Epithelial cell of prostate (primary cell): ENCODE measurements at places on chromosomes 1 and 21.

GRCh38 chr1:236535662-236536161 is 11.9 kb downstream of the LGALS8 start:
- DNase-seq: no peak

DNA sequence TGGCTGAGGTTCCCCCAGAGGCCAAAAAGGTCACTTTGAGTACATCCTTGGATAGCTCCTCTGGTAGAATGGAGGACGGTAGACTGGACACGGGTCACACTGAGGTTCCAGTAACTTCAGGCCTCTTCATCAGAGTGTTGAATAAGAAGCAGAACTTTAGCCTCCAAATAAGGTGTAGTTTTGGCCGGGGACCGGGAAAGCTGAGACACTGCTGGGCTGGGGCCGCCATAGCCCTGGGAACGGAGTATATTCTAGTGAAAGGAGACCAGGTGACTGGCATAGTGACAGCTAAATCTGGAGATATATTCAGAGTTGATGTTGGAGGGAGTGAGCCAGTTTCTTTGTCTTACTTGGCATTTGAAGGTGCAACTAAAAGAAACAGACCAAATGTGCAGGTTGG is 84.1 kb downstream of the EVA1C start:
- no peak for DNase-seq

DNA sequence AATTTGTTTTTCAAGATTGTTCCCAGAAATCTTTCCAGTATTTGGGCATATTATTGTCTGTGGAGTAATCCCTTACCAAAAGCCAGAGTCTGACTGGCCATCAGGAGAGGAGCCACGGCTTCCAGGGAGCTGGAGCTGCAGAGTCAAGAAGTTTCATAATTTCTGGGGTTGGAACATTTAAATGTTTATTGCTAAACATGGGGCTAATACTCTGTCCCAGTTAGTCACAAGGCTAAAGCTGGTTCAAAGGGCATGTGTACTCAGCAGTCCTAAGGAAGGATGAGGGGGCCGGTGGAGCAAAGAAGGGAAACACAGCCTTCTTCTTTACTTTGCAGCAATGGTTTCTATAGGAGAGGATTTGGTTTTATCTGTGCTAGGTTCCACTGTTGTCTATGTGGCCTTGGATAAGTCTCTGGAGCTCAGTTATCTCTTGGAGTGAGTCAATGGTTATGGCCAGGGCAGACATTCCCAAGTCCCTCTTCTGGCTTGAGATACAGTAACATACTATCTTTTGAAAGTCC is 9.5 kb downstream of the DENND2D start:
- no peak for DNase-seq

DNA sequence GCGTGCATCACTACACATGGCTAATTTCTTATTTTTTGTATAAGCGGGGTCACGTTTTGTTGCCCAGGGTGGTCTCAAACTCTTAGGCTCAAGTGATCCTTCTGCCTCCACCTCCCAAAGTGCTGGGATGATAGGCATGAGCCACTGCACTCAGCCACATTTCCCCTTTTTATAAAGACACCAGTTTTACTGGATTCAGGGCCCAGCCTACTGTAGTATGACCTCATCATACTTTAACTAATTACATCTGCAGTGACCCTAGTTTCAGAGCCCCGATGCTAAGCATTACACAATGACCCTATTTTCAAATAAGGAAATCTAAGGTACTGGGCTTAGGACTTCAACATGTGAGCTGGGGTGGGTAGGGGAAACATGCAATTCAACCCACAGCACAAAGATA is 31.8 kb upstream of the ENAH start:
- DNase-seq: no peak

DNA sequence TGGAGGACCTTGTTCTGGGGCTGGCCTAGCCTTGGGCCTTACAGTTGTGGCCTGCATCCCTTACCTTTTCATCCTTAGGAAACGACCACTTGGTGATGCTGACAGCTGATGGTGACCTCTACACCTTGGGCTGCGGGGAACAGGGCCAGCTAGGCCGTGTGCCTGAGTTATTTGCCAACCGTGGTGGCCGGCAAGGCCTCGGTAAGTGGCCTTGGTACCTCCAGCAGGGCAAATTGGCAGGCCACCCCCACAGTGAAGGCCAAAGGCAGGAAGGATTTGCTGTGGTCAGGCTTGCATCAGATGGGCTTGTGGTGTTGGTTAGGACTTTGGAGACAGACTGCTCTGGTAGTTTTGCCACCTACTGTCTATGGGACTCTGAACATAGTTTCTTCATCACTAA is 17.7 kb upstream of the TRNAU1AP start:
- DNase-seq: no peak

DNA sequence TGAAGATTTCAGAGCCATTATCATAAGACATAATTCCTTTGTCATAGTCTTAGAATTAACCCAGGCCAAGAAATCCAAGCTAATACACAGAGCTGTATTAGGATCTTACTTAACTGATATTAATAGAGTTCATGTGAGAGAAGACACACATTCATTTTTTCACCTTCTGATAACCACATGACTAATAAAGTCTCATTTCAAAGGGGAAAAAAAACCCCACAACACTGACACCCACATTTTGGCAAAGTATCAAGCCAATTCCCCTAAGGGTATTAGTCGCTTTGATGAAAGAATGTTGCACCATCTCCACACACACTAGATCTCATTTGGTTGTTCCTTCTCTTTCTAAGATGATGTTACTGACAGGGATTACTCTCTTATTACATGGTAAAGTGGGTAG is 344.4 kb upstream of the ESRRG start:
- no peak for DNase-seq

DNA sequence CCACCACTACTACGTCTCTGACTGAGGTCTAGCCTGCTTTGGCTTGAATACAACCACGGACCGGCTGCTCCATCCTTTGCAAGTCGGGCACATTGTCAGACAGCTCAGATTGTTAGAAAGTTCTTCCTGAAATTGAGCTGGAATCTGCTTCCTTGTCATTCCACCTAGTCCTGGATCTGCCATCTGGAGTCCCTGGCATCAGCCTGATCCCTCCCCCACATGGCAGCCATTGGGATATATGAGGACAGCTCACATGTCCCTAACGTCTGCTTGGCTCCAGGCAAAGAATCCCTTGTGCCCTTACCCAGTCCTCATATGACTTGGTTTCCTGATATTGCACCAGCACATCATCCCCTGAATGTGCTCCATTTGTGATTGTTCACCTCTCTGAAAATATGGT is 56.3 kb upstream of the SYT6 start:
- no peak for DNase-seq

DNA sequence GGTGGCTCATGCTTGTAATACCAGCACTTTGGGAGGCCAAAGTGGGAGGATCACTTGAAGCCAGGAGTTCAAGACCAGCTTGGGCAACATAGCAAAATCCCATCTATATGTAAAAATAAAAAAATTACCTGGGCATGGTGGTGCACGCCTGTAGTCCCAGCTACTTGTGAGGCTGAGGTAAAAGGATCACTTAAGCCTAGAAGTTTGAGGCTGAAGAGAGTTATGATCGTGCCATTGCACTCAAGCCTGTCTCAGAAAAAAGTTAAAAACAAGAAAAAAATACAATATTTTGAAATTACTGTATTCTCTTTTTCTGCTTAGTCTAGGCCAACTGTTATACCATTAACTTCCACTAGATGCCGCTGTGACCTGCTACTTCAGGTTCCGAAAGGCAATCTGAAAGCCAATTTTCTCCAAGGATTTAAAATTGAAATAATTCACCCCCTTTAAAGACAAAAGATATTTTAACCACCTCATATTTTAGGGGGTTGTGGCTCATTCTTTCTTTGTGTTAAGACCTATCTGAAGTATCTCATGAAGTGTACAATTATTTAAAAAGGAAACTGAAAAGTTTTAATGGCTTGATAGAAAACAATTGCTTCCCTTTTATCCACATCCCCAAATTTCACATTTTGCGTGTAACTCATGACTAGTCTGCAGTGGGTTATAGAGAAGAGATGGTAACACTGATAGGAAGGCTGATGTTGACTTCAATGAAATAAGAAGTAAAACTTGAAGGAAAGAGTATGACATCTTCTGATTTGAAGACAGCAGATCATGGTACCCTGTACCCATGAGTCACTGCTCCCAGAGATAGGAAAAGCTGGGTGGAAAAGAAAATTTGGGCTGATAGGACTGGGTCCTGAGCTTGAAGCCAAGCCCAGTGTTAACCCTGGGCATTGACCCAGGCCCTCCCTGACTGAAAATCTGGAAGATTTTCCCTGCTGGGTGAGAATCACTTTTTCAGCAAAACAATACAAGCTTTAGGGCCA is 24.4 kb upstream of the CLDN14 start:
- DNase-seq: no peak

- no peak for DNase-seq
Measured at GRCh38 chr1:170510163-170510562, 21.8 kb upstream of the GORAB start.

- DNase-seq: no peak
Measured at GRCh38 chr1:29518183-29518835, 282.0 kb downstream of the PTPRU start.

DNA sequence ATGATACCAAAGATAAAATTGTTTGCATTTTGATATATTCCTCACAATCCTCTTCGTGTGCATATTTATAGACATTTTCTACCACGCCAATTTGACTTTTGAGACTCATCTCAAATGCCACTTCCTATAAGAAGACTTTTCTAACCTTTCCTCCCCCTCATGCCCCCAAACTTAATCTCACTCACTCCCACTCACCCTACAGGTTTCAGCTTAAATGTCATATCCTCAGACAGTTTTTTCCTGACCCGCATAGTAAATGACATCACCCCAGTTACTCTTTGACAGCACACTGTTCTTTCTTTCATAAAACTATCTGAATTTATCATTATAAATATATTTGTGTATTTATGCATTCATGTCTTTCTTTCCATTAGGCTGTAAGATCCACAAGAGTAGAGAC is 29.6 kb upstream of the RGS8 start:
- no peak for DNase-seq

DNA sequence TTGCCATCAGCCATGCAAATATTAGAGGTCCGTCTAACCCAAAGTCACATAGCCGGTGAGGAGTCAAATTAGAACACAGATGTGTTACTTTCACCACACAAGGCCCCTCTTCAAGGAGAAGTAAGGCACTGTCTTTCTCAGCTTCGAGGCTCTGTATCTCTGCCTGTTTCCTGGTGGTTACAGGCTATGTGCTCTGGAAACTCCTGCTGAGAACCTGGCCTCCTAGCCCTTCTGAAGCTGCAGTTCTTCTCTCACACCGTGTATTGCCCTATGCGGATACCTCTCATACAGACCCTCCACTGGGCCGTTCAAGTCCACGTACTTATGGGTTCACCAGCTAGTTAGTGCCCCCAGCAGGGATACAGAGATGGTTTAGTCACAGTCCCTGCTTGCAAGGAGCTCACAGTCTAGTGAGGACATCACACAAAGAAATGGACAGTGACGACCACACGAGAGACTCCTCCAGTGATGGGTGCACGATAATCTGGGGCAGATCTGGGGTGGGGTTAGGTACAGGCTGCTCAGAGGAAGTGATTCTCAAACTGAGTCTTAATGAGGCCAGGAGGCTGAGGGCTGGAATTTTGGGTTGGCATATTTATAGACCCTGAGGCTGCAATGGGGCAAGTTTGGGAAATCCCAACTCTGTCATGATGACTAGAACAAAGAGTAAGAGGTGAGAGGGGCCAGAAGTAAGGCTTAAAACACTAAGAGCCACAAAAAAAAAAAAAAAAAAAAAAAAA is 22.8 kb upstream of the ELOA start:
- no peak for DNase-seq

GRCh38 chr1:206779638-206780037 is 7.3 kb upstream of the IL10 start:
- DNase-seq: no peak

DNA sequence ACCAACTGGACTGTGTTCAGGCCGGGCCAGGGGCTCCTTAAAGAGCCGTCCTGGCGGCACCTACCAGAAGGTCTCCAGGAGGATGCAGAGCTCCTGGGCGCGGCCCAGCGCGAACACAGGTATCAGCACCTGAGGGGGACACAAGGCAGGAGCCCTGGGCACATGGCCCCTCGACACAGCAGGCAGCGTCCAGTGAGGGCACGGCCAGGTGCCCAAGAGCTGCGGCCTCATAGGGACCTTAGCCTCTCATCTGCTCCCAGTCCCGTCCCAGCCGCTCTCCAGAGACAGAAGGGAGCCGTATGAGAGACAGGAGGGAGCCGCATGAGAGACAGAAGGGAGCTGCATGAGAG is 5.8 kb downstream of the PUSL1 start:
- no peak for DNase-seq
